Activated T-helper 1 cell treated with anti-CD3 and anti-CD28 coated beads, Interleukin-12 subunit alpha, Interleukin-12 subunit beta, Interleukin-2, Interleukin-4 antibody, amounts not matched to agents 30 ng/mL and 10 ng/mL and 1 ng/mL, durations not matched to agents 14 hours and 24 hours and 36 hours (primary cell): ENCODE measurements at places on chromosomes 5 and 9. TPM values are rescaled to one million over a fixed set of nuclear protein-coding genes. Genes with fewer than 3 reads are reported as not detected.

Gene SLCO6A1
- total RNA-seq: not detected in 2 replicates

DNA sequence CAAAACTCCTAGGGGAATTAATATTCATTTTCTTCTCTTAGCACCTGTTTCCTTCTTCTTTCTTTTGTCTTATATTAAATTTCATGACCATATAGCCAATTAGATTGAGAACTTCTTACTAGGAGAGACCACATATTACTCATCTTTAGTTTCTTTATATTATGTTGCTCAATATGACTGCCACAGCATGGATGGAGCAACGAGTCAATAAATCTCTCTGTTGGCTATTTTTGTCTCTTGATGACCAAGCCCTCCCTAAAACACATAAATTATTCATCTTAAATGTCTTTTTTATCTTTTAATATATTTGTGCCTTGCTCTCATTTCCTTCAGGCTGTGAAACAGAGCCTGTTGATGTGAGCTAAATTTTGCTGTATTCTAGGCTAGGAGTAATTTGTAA is 123.0 kb downstream of the ADAMTSL1 start:
- no peak for DNase-seq
- no peaks in the 10 kb centered on the region for H3K36me3 ChIP-seq
- H3K27me3 ChIP-seq: no peaks in the 10 kb centered on the region

DNA sequence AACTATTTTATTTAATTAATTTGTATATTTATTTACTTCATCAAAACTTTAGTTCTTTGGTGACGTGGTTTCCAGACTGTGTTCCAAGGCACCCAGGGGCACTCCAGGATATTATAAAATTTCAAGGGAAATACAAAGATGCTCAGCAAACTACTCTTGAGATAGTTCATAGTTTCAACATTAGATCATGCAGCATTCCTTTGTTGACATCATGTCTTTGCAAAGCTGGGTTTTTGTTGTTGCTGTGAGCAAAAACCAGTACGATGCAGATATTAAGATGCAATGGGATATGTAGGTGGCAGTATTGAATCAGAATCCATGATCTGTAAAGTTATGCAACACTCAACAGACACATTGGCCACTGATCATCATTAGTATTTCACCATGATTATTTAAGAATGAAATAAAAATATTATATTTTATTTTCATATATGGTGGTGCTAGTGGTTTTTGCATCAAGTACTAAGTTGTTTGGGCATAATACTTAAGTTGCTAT is 219.7 kb downstream of the ADCY2 start:
- H3K27ac ChIP-seq: no peak overlapping the region
- no peaks in the 10 kb centered on the region for H3K27me3 ChIP-seq
- H3K4me3 ChIP-seq: no peak overlapping the region
- H3K36me3 ChIP-seq: no peaks in the 10 kb centered on the region
- DNase-seq: no peak
- no peaks in the 10 kb centered on the region for H3K4me1 ChIP-seq

- H3K36me3 ChIP-seq: no peaks in the 10 kb centered on the region
- peaks cover 20% of the 10 kb centered on the region for H3K4me1 ChIP-seq
- DNase-seq: no peak
- no peak overlapping the region for H3K27ac ChIP-seq
- H3K27me3 ChIP-seq: peaks cover 22% of the 10 kb centered on the region
Measured at GRCh38 chr5:170597109-170597751, 93.4 kb downstream of the KCNIP1 start.

DNA sequence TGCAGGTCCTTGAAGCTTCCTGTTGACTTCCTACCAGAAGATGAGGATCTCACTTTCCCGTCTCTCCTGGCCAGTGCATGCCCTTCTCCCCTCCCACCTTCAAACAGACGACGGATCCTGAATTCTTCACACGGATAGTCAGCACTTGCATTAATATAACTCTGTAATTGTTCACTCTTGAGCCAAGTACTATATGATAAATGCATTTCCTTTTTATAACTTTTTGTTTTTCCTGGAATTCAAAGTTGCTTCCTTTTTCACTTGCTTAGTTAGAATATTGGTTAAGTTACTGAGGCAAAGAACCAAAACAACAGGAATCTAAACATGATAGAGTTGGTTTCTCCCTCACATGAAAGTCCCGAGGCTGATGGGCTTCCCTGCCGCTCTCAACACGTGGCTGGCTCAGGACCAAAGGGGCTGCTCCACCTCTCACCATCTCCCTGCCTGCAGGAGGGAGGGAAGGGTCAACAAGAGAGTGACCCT is 20.2 kb upstream of the EGFL7 start:
- DNase-seq: no peak
- no peak overlapping the region for H3K4me3 ChIP-seq
- H3K27me3 ChIP-seq: peaks cover 22% of the 10 kb centered on the region
- no peak overlapping the region for H3K27ac ChIP-seq
- H3K4me1 ChIP-seq: no peaks in the 10 kb centered on the region

- no peaks in the 10 kb centered on the region for H3K4me1 ChIP-seq
- H3K27me3 ChIP-seq: no peaks in the 10 kb centered on the region
- H3K36me3 ChIP-seq: no peaks in the 10 kb centered on the region
Measured at GRCh38 chr5:65149827-65150226, 331.9 kb downstream of the ADAMTS6 start.
